Activated T-helper 2 cell treated with anti-CD3 and anti-CD28 coated beads, Interferon-gamma antibody, Interleukin-2, Interleukin-4, amounts not matched to agents 10 μg/mL and 5 μg/mL and 100 μg/mL, durations not matched to agents 14 hours and 24 hours and 36 hours (primary cell): ENCODE measurements at places on chromosomes 12 and 14. TPM values are rescaled to one million over a fixed set of nuclear protein-coding genes. Genes with fewer than 3 reads are reported as not detected.

The CLEC6A gene
- total RNA-seq = not detected in 2 replicates

The GLT1D1 gene
- total RNA-seq = 3.2 and 3.8 TPM in 2 replicates

The NFATC4 gene
- 0.21 TPM in 1 of 2 replicates, not detected in the other for total RNA-seq

The MFAP5 gene
- total RNA-seq = not detected in 2 replicates

The PZP gene
- not detected in 2 replicates for total RNA-seq

The DDX23 gene
- 114 and 124 TPM in 2 replicates for total RNA-seq

The C12orf75 gene
- total RNA-seq = 246 and 252 TPM in 2 replicates

The SRRM4 gene
- total RNA-seq = not detected in 2 replicates

The HOXC11 gene
- total RNA-seq = not detected in 2 replicates

The IL26 gene
- 0.27 and 0.30 TPM in 2 replicates for total RNA-seq

DNA sequence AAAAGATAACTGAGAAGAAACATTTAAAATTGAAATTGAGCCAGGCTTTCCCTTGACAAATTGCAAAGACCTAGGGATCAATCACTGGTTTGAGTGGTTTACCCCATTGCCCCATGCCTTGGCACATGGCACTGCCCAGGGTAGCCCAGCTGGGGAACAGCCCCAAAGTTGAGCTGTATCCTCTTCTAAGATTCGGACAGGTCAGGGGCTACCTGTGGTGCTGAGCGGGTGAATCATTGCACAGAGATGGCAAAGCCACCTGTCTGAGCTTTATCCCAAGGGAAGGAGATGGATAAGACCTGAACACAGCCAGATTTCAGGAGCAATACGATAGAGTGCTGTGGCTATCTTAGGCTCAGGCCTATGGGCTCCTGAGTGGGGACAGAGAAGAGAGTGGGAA lies 7.0 kb downstream of the IFI27L2 start:
- no peak for DNase-seq

DNA sequence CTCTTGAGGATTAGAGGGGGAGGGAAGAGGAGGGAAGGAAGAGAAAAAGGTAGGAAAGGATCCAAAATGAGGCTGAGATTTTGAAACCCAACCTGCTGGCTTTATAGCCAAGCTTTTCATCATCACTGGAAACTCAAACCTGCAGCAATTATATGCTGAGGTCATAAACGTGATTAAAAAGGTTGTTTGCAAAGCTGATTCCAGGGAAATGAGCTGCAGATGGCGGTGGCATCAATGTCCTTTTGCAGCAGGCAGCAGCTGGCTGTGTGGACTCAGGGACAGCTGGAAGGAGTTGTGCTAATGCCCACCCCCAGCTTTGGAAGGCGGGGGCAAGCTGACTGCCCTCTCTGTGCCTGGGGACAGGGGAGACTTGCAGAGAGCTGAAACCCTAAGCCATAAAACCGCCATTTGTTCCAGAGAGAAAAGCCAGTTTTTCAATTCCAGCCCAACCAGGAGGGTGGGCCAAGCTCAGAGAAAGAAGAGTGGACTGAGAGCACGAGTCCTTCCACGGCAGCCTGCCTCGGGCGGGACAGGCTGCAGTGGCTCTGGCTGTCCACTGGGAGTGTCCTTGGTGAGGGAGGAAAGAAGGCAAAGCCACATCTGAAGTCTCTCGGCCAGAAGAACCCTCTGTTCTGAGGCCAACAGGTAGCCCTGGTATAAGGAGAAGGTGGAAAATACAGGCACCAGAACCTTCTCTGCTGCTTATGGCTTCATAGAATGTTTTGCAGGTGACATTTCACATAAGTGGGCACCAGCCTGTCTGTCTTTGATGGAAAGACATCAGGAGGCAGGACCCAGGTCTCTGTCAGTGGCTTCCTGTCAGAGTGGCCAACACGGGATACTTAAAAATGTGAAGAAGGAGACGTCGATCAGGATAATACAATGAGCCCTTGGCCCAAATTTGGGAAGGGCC lies 90.7 kb downstream of the SINHCAF start:
- DNase-seq = no peak

GRCh38 chr12:3770891-3771290 lies 18.0 kb upstream of the CRACR2A start:
- DNase-seq = no peak

DNA sequence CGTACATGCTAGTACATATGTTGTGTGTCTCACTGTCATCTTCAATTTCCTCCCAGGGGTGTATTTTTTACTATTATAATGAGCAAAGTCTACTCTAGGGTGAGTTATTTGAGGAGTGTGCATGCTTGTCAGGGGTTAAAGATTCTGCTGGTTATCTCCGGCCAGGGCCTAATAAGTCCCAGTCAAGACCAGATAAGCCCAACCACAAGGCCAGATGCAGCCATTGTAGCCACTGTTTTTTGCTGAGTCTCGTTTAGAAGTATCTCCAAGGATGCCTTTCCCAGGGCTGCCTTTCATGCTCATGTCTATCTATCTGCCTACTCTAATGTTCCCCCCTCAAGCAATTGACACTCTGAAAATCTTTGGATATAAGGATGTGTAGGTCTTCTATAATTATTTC lies 300.5 kb downstream of the IPO8 start:
- no peak for DNase-seq

GRCh38 chr14:93008381-93008780 lies 85.4 kb downstream of the CHGA start:
- DNase-seq = no peak

GRCh38 chr12:5010151-5010550 lies 33.5 kb upstream of the KCNA5 start:
- no peak for DNase-seq

- no peak for DNase-seq
Observed at GRCh38 chr12:113462998-113463745, 8.5 kb downstream of the LHX5 start.

- DNase-seq = no peak
Observed at GRCh38 chr12:121023799-121024198, 7.5 kb upstream of the C12orf43 start.

DNA sequence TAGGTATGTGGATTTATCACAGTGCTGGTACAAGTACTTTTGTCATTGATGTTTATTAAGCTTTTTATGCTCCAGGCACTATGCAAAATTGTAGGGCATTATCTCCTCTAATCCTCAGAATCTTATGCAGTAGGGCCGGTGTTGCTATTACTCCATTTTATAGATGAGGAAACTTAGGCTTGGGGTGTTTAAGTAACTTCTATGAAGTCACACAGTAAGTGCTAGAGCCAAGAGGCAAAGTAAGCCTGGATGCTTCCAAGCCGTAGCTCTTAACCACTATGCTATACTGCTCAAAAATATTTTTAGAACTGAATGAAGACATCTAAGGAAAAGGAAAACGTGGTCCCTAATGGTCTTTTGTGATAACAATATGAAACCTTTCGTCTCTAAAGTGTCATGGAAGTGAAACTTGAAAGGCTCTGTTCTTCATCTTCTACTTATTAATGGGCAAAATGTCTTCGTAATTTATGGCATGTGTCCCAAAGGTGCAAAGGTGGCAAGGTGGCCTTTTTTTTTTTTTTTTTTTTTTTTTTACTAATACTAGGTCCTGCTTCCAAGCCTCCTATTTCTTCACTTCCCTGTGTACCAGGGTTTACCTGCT lies 85.2 kb downstream of the ETV6 start:
- DNase-seq = no peak

DNA sequence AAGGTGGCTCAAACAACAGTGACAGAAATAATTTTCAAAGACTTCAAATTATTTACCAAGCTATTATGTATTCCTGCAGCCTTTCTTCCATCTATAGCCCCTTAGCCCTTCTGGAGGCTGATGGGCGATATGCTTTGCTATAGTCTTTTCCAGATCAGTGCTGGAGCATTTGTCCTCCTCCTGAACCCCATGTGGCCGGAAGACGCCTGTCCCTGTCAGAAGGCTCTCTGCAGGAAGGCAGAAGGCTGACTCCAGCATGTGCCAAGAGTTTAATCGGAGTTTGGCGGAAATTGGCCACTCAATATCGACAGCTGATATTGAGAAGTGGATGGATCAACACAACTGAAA lies 49.3 kb upstream of the MAX start:
- DNase-seq = no peak

GRCh38 chr12:14256555-14257169 lies 108.8 kb upstream of the ATF7IP start:
- peak; percentile 68 for DNase-seq

DNA sequence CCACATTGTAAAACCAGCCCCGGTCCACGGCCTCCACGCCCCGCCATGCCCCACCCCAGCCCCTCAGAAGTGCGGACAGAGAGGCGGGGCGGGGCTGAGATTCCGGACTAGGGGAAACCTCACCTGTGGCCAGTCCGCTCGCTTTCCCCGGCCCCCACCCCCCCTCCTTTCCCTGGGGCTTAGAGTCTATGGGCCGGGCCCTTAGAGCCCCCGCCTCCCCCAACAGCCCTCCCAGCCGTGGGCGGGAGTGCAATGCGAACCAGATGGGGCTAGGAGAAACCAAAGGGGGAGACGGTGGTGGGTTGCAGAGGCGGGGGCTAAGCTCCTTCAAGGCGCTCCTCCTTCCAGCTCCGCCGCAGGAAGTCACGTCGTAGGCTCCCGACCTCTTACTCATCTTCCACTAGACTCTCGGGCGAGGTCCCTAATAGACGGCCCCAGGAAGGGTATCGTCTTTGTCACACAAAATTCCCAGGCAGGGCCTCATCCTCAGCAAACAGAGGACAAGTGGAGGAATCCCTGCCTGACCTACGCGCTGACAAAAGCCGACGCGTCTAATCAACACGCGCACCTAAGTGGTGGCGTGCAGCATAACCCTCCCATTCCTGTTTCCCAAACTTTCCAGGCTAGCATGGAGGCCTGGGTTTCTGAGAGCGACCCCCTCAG lies 1.1 kb upstream of the NAB2 start:
- peak; percentile 61 for DNase-seq

- DNase-seq = no peak
Observed at GRCh38 chr12:63103494-63104131, 47.4 kb downstream of the AVPR1A start.

- DNase-seq = no peak
Observed at GRCh38 chr12:113950873-113951272, 15.3 kb downstream of the RBM19 start.

GRCh38 chr12:52667509-52667908 lies 12.7 kb downstream of the KRT1 start:
- DNase-seq = no peak

GRCh38 chr12:103820881-103821489 lies 20.0 kb downstream of the NT5DC3 start:
- DNase-seq = no peak

- peak; percentile 4 for DNase-seq
Observed at GRCh38 chr14:99134516-99135046, 137.4 kb downstream of the BCL11B start.

DNA sequence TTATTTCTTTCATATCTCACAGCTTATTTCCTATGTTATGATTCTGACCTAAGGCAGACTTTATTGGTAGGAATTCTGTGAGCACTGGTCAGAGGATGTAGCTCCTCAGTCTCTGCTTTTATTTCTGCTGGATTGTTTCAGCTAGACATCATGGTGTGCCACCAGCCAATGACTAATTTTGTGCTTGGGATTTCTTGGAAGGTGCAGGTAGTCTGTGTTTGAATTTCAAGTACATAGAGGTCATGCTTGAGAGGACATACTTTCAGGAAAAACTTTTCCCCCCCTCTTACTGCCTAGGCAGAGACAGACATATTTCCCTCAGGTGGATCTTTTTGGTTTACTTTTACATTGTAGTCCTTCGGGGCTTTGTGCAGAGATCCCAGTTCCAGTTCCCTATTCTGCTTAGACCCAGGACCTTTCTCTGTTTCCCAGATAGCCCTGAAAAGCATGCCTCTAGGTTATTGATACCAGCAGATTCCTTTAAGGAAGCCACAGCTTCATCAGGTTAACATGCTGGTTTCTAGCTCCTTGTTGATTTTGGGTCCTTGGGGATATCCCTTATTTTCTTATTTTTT lies 28.6 kb downstream of the BRMS1L start:
- no peak for DNase-seq

DNA sequence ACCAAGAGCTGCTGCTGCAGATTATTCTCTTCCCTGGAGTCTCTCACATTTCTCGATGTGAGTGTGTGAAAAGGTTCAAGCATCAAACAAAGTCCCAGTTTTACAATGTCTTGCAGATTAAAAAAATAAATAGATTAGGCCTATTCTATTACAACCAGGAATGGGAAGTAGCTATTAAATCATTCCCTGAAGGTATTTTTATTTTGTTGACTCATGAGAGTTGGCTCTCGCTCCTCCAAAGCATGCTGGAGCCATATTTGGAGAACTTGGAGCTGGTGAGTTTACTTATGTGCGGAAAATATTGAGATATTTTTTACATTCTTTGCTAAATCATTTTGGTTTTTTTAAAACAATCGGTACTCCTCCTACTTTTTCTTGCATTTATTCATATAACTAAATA lies 572.3 kb downstream of the ETNK1 start:
- DNase-seq = no peak

- no peak for DNase-seq
Observed at GRCh38 chr12:42568952-42569915, 20.3 kb downstream of the PRICKLE1 start.

DNA sequence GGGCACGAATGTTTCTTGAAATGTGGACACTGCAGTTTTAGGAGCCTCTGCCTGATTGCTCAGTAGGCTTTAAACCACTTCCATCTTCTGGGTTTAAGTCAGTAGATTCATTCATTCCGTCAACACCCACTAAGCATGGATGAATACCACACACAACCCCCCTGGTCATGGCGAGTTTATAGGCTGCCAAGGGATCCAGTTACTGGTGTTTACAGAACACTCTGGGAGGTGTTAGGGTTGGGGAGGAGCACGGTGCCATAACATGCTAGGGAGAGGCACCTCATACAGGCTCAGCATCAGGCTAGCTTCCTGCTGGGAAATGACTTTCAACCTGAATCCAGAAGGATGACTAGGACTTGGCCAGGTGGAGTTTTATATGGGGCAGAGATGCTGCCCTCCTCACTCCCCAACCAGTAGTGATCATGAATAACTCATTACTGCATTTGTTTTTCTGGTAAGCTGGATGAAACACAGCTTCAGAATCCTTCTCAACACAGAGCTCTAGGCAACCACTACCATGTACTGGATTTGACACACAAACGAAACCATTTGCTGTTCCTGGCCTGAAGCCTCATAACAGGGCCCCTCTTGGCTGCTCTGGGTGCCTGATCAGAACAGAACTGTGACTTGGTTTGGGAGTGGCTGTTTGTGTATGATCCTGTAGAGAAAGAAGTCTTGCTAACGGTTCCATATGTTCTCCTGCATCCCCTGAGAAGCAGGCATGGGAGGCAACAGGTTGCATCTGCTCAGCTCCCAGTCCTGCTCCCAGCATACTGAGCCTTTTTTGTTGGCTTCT lies 47.9 kb downstream of the FBXW8 start:
- no peak for DNase-seq

- no peak for DNase-seq
Observed at GRCh38 chr14:62247266-62247665, 485.0 kb downstream of the SNAPC1 start.
